ENCODE measurements at places on chromosomes 6 and 20.
A peak's percentile ranks its signal among the peaks of the same experiment; 100 is the strongest.

DNA sequence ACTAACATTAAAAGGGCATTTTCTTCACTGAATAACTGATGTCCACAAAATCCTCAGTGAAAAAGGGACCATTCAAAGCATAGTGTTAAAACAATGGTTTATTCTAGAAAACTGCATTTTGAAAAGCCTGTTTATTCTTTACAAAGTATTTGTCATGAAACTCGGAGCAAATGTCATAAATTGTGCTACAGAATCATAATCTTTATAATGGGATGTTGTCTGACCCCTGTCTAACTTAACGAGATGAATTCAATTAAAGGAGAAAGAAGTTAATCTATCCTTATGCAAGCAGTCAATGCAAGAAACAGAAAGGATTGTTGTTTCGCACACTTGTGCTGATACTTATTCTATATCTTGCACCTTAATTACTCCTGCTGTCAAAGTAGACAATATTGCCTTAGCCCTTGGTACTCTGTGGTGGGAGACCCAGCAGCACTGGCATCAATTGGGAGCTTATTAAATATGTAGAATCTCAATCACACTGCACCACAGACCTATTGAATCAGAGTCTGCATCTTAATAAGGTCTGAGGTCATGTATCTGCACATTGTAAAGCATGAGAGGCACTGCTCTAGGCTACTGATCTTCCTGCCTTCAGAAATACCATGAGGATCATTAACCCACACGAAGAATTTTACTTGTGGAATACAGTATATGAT, 708.3 kb downstream of the HDGFL1 start:
- DNase-seq: no peak

DNA sequence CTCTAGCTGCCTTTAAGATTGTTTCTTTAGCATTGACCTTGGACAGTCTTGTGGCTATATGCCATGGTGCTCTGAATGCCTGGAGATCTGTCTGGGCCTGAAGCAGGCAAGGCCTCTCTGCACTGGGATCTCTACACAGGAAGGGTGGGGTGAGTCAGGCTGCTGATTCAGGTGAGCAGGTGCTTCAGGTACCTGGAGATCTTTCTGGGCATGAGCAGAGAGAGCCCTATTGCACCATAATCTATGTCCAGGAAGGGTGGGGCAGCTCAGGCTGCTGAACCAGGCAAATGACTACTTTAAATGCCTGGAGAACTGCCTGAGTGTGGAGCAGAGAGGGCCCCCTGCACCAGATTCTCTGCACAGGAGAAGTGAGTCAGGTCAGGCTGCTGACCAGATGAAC, 94.5 kb downstream of the TPBG start:
- DNase-seq: no peak

GRCh38 chr6:150072201-150072600, 3.3 kb upstream of the ULBP3 start:
- peak; percentile 75 for DNase-seq

DNA sequence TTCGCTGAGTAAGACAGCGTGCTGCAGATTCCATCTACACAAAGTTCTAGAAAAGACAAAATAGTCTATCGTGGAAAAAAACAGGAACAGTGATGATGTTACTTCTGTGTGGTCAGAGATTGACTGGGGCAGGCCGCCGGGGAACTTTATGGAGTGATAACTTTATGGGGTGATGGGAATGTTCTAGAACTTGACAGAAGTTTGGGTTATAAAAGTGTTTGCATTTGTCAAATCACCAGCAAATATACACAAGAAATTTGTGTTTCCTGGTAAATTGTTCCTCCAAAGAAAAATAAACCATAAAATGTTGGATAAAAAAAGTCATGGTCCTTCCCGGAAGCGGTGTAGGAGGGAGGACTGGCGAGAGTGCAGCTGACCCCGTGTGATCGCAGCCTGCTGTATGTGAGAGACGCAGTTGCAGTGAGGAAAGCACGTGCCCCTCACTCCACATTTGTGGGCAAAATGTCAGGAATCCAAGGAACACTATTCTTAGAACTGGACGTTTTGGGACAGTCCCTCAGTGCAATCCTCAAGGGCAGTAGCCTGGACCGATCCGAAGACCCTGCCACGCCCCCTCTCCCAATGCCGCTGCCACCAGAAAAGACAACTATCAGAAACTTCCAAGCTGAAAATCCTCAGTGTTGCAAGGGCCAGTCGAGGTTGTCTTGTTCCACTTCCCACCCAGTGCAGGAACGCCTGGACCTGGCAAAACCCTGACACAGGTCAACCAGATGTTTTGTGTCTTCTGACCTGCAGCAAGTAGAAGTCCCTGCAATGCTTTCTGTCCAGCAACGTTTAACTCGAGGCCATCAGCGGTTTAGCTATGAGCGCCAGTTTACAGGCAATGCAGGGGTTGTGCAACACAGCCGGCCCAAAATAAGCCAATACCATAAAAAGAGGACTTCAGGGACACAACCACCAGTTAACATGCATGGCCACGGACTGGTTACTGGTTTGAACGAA, 80.5 kb upstream of the QKI start:
- DNase-seq: no peak

DNA sequence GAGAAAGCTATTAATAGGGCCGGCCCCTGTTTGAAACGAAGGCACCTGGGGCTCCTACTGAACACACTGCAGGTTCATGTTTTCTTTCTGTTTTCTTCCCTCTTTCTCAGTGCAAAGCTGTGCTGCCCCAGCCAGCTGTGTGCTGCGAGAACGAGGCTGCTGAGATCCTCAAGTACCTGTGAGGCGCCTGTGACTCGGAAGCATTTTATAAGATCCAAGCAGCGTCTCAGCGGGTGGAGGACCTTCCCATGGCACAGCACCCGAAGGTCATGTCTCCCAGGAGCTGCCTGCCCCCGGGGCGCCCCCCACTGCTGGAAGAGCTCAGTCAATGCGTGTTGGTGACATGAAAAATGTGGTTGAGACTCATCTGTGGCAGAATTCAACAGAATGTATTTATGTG, 66.3 kb downstream of the SMOC2 start:
- no peak for DNase-seq

GRCh38 chr6:27448456-27448855, 24.4 kb downstream of the ZNF184 start:
- DNase-seq: no peak
